ENCODE measurements at places on chromosomes 1 and 21.

- no peak for DNase-seq
These were observed 13.4 kb downstream of the VANGL2 start for GRCh38 chr1:160413716-160414115.

- DNase-seq: no peak
These were observed 8.0 kb downstream of the PDXK start for GRCh38 chr21:43726686-43727518.

DNA sequence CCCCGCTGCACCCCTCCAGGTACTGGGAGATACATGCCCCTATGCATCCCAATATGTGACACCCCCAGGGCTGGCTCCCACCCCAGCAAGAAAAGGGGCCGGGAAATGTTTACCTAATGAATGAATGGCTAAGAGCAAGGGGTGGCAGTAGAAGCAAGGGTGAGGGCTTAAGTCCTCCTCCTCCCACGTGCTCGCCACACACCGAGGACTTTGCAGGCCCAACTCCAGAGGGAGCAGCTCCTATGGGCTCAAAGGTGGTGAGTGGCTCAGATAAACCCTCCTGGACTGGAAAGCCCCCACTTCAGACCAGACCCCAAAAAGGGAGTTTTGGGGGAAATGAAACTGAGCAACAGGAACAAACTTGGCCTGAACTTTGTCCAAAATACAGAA is 11.4 kb downstream of the SLC45A3 start:
- DNase-seq: no peak

- DNase-seq: no peak
These were observed 26.4 kb downstream of the CHI3L2 start for GRCh38 chr1:111253876-111254275.

DNA sequence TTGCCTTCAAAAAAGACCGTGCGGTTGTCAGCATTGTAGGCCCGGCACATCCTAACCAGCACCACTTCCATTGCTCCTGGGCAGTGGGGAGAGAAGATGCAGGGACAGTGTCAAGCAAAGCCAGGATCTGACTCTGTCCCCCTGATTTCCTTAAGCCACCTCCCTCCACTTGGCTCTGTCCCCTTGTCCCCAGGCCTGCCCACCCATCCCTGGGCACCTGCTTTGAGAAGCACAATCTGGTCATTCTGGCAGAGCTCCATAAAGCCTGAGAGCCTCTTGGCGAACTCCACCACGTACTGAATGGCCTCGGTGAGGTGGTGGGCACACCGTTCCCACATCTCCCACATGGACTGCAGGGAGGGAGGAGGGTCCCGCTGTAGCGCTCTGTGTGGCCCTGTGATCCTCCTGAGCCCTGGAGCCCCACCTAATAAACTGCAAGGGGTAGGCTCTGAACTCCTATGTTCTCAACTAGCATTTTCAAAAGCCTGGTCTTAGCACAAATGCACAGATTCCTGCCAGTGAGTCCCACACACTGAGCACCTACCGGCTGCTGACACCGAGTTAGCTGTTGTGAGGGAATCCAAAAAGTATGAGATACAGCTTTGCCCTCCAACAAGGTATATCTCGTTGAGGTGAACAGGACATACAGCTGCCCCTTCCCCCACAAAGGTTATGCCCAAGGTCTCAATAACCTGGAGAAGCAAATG is 8.2 kb upstream of the LINGO4 start:
- no peak for DNase-seq

All from stimulated activated CD8-positive, alpha-beta memory T cell treated with anti-CD3 and anti-CD28 coated beads, Interleukin-15, amount 100 ng/mL, for 4 hours (primary cell).